ENCODE measurements at places on chromosomes 2 and 18.

- no peak for DNase-seq
These were observed 184.6 kb upstream of the OSR1 start for GRCh38 chr2:19542796-19543662.

- no peak for DNase-seq
These were observed 76.4 kb upstream of the PARD3B start for GRCh38 chr2:204468746-204469429.

- DNase-seq, result no peak
These were observed 130.2 kb upstream of the PID1 start for GRCh38 chr2:229401171-229401865.

GRCh38 chr18:57029761-57030160, 117.1 kb upstream of the BOD1L2 start:
- no peak for DNase-seq

DNA sequence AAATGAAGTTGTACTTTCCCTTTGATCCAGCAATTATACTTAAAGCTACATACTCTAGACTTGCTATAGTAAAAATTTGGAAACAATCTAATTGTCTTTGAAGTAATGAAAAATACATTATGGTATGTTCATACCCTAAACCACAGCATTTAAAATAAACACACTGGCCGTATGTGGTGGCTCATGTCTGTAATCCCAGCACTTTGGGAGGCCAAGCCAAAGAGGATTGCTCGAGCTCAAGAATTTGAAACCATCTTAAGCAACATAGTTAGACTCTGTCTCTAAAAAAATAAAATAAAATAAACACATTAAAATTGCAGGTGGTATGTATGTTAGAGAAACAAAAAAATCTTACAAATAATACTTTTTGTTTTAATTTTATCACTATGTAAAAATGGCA, 208.1 kb upstream of the KLHL14 start:
- no peak for DNase-seq

GRCh38 chr2:172643142-172643541, 87.3 kb downstream of the PDK1 start:
- DNase-seq, result no peak

GRCh38 chr2:16225545-16225944, 285.2 kb downstream of the MYCN start:
- no peak for DNase-seq

- no peak for DNase-seq
These were observed 10.6 kb downstream of the PPP3R1 start for GRCh38 chr2:68241732-68242131.

- no peak for DNase-seq
These were observed 40.4 kb downstream of the PSD4 start for GRCh38 chr2:113214141-113214540.

- no peak for DNase-seq
These were observed 190.1 kb upstream of the AGAP1 start for GRCh38 chr2:235303499-235304291.

- DNase-seq, result no peak
These were observed 168.7 kb downstream of the DDX1 start for GRCh38 chr2:15760232-15760910.

DNA sequence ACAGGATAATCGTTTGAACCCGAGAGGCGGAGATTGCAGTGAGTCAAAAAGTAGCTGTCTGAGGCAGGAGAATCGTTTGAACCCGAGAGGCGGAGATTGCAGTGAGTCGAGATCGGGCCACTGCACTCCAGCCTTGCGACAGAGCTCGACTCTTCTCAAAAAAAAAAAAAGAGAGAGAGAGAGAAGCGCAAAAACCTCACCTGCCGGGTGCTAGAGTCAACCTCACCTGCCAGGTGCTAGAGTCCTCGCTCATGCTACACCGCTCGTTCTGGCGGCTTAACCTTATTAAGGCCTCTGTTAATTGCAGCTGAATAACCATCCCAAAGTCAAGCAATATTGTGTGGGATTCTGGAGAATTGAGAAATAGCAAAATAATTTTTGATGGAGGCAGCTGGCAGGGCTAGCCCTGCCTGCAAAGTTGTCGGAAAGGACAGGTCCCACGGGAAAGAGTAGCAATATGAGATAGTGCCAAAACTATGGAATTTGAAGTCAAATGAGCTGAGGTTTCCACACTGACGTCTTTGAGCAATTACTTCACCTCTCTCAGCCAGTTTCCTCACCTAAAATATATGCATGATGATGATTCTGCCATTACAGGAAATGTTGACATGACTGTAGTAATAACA, 644 bp upstream of the DYM start:
- no peak for DNase-seq

GRCh38 chr2:150522269-150522668, 34.8 kb upstream of the RND3 start:
- no peak for DNase-seq

All from activated T-cell treated with anti-CD3 and anti-CD28 coated beads for 48 hours (primary cell).